ENCODE measurements at places on chromosomes 11 and 22.

DNA sequence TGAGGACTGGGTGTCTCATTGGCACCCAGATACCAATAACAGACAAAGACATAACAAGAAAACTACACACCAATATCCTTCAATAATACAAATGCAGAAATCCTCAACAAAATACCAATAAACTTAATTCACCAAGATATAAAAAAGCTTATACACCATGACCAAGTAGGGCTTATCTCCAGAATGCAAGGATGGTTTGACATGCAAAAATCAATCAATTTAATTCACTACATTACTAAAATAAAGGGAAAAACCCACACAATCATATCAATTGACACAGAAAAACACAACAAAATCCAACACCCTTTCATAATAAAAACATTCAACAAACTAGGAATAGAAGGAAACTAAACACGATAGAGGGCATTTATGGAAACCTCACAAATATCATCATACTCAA lies 40.6 kb downstream of the LHFPL7 start:
- DNase-seq: no peak

- no peak for DNase-seq
These were observed 1.7 kb upstream of the OR52K1 start for GRCh38 chr11:4480577-4481239.

DNA sequence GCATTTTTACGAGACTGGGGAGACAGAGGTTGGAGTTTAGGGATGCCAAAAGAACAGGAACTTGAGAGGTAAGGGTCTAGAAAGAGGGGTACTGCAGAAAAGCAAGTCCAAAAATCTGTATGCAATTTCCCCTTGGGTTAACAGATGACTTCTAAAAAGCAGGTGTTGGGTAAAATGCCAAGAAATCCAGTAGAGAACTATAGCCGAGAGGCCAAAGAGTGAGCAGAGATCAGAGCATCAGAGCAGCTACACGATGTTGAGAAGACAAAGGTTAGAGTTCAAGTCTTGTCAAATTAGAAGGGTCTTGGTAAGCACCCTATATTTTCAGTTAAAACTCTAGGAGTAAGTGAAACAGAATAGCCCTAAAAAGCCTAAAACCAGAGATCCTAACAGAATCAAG lies 145.2 kb downstream of the FCHSD2 start:
- no peak for DNase-seq

- DNase-seq: no peak
These were observed 82.2 kb upstream of the AKIP1 start for GRCh38 chr11:8828580-8829361.

DNA sequence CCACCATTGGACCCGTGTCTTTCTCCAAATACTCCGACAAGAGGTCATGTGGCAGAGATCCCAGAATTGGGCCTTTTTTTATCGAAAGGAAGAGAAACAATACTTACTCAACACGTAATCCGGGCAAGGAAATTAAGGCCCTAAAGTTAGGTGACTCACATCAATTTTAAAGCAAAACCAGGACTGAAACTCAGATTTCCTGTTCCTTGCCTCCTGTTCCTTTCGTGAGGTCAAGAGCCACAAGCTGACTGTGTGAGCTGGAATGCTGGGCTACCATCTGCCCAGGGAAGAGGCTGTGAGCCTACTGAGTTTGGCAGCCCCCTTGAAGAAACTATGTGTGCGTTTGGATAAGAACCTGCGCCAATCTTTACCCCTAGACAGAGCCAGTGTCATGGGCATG lies 27.1 kb upstream of the MRGPRX2 start:
- no peak for DNase-seq

DNA sequence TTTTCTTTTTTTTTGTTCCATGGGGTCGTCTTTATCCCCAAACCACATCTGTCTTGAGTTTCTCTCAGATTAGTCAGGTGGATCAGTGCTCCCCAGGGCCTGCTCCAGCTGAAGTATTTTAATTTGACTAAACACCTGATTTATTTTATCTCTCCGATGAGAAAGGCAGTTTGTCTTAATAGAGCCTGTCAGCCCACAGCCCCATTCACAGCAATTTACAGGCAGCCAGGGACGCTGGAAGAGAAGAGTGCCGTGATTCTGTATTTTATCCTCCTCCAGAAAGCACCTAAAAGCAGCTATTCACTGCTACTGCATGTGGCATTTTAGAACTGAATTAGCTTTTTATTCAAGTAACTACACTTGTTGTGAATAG lies 164.5 kb downstream of the SOX6 start:
- DNase-seq: no peak

DNA sequence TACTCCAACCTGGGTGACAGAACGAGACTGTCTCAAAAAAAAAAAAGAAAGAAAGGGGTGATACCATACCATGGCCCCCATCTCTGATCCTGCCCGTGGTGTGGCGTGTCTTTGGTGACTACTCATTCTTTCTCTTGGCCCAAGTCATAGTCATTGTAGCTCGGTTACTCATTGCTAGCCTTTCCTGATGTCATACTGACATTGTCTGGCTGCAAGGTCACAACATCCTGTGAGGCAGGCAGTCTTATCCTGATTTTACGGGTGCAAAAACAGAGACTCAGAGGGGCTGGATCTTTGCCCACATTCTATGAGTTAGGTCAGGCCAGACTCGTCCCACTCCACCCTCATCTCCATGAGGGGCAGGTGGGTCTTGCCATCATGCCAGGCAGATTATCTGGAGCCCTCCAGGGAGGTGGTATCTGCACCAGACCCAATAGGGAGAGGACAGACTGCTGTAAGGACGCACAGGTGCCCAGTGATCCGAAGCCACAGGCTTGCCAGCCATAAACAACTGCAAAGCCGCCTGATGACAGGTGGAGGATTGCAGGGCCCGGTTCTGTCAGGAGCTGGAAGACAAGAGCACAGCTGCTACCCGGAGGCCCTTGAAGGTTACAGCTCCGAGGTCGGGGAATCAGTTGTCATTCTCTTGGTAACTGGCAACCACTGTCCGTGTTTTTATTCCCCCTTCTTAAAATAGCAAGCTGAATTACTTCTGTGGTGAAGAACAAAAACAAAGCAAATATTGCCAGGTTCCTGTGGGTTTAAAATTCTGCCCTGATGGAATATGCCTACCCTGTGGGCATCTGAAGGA lies 13.8 kb downstream of the TOM1 start:
- DNase-seq: no peak

DNA sequence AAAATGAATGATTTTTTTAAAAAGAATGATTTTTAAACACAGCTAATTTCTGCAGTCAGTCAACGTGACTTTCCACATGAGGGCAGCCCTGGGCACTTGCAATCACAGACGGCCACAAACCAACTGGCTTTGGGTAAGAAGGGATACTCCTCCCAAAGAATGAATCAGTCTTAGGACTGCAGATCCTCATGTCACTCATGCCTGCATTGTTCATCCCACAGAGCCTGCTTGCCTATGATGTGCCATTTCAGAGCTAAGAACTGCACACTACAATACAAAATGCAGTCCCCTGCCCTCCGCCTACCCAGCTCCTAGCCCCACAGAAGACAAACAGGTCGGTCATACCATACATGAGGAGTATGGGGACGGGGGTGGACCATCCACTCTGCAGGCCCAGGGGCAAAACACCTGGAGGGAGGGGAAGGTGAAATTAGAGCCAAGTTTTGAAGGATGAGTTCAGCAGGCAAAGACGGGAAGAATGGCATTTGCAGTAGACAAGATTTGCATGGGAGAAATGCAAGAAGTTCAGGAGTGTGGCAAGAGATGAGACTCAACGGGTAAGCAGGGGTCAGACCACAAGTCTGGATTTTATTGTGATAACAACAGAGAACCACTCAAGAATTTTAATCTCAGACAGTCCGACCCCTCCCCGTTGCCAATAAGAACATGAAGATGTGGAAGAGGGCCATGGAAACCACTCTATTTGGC lies 24.7 kb downstream of the PACSIN2 start:
- no peak for DNase-seq

DNA sequence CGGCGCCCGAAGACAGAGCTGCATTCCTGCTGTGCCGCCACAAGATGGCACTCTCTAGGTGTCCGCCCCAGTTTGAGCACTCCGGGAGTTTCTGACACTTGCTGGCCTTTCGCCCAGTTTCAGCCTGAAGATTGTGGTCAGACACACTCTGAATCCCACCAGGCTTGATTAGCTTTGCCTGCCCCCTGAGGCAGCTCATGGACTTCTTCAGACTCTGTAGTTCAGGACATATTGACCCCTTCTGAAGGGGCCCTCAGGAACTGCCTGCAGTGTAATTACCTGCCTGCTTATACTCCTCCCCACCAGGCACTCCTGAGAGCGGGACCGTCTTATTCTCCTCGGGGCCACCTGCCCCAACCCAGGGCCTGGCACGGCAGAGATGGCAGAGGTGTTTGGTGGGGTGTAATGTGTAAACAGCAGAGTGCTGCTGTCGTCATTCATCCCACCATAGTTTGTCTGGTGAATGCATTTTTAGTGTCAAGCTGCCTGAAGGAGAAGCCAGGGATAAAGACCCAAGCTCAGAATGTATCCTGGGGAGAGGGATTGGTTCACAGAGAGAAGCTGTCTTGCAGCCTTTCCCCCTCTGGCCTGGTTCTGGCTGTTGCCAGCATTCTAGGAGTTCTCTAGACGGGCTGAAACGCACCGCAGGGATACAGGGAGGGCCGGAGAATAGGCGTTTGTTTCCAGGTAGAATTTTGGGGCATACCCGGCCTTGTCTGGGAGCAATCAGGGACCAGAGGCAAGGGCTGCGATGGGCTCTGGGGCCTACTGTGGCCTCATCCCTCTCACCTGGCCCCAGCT lies 46.4 kb downstream of the EIF3F start:
- DNase-seq: no peak

- DNase-seq: no peak
These were observed 25.6 kb downstream of the TRIM29 start for GRCh38 chr11:120112174-120112796.

GRCh38 chr11:63507511-63507910 lies 1.6 kb downstream of the LGALS12 start:
- no peak for DNase-seq

GRCh38 chr11:36101466-36101865 lies 157.6 kb downstream of the LDLRAD3 start:
- no peak for DNase-seq

GRCh38 chr22:36405671-36406538 lies 18.1 kb upstream of the MYH9 start:
- no peak for DNase-seq

DNA sequence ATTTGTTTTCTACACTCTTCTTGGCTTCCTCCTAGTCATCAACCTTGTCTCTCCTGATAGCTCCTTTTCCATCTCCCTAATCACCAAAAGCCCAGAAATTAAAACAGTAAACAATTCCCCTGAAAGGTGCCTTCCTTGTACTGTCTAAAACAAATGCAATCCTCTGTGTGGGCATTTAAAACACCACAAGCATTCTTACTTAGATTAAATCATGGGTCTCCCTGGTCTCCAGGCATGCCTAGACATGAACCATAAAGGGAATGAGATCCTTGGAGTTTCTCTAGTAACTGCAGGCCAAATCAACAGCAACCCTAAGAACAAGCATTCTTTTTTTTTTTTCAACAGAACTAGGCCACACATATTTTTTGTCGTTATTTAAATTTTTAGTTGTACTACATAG lies 1.9 kb downstream of the BTG4 start:
- no peak for DNase-seq

DNA sequence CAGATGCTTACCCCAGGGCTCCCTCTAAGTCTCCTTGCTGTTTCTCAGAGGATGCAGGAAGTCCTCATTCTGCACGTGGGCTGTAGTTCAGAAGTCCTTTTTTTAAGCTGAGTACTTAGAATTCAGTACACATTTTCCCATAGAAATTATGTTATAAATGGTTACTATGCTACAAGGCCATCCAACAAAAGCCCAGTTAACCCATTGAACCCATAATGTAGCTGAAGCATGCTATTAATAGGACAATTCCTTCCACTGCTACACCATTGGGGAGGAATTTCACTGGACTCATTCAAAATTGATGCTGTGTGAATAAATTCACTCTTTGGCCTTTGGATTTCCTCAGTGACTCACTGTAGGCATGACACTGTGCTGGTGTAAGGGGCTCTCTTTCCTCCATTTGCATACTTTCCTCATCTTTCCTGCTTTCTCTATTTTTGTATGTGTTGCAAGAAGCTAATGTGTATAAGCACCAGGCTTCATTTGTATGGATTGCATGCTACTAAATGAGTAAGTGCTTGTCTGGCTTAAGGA lies 148.0 kb downstream of the NTM start:
- DNase-seq: no peak

- no peak for DNase-seq
These were observed 24.1 kb upstream of the CLMP start for GRCh38 chr11:123219066-123219690.

- DNase-seq: no peak
These were observed 44.9 kb downstream of the PITPNB start for GRCh38 chr22:27874185-27874584.

- DNase-seq: no peak
These were observed 62.8 kb downstream of the DDX10 start for GRCh38 chr11:108727665-108728064.

GRCh38 chr22:37442135-37442534 lies 14.9 kb upstream of the ELFN2 start:
- no peak for DNase-seq

- no peak for DNase-seq
These were observed 28.7 kb downstream of the RPL3 start for GRCh38 chr22:39290724-39291161.

GRCh38 chr11:28296426-28296825 lies 188.2 kb downstream of the METTL15 start:
- no peak for DNase-seq

DNA sequence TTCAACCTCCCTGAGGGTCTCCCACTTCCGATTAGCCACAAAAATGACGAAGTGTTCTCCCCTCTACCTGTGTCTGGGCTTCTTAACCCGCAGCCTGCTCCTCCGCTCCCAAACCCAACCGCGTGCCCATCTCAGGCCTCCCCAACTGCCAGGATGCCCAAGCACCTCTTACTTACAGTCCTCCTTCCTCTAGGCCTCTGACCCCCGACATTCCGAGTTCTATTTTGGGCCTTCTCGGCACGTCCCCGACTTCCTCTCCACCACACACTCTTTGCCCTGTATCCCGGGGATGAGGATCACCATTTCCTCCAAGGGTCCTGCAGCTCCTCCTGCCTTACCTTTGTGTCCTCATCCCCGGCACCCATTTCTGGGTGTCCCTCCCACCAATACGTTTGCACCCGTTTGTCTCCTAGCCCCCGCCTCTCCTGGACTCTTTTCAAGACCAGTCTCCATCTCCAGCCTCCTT lies 388 bp upstream of the MUS81 start:
- DNase-seq: no peak

GRCh38 chr11:65323813-65324212 lies 9.1 kb downstream of the CDC42EP2 start:
- no peak for DNase-seq

- no peak for DNase-seq
These were observed 39.4 kb upstream of the GGTLC2 start for GRCh38 chr22:22605074-22605404.

GRCh38 chr22:44186737-44187136 lies 6.0 kb downstream of the PARVG start:
- DNase-seq: no peak

- no peak for DNase-seq
These were observed 63.6 kb upstream of the PITPNB start for GRCh38 chr22:27982630-27983180.

- DNase-seq: no peak
These were observed 31.4 kb upstream of the NUP160 start for GRCh38 chr11:47879259-47880158.

Measured in activated naive CD8-positive, alpha-beta T cell treated with anti-CD3 and anti-CD28 coated beads, Interleukin-2, amount 50 U/mL, for 16 hours (primary cell).